ENCODE measurements at places on chromosomes 1 and 21. TPM values are rescaled to one million over a fixed set of nuclear protein-coding genes. Genes with fewer than 3 reads are reported as not detected.

- peak overlapping the region; percentile 51 for H3K4me3 ChIP-seq
- H3K27ac ChIP-seq, result no peak overlapping the region
- peaks cover 16% of the 10 kb centered on the region for H3K27me3 ChIP-seq
- no peaks in the 10 kb centered on the region for H3K36me3 ChIP-seq
These were observed 57.1 kb downstream of the TMEM53 start for GRCh38 chr1:44616991-44617702.

GRCh38 chr1:78370356-78370755 is 120.4 kb upstream of the PTGFR start:
- no peak overlapping the region for H3K4me3 ChIP-seq
- H3K4me1 ChIP-seq, result no peaks in the 10 kb centered on the region
- no peaks in the 10 kb centered on the region for H3K27me3 ChIP-seq
- H3K36me3 ChIP-seq, result no peaks in the 10 kb centered on the region
- no peak overlapping the region for H3K27ac ChIP-seq

OR2L2 gene
- not detected for polyA plus RNA-seq

GRCh38 chr1:59026472-59026948 is 242.7 kb upstream of the JUN start:
- no peak overlapping the region for H3K27ac ChIP-seq
- no peaks in the 10 kb centered on the region for H3K36me3 ChIP-seq
- DNase-seq, result no peak

DNA sequence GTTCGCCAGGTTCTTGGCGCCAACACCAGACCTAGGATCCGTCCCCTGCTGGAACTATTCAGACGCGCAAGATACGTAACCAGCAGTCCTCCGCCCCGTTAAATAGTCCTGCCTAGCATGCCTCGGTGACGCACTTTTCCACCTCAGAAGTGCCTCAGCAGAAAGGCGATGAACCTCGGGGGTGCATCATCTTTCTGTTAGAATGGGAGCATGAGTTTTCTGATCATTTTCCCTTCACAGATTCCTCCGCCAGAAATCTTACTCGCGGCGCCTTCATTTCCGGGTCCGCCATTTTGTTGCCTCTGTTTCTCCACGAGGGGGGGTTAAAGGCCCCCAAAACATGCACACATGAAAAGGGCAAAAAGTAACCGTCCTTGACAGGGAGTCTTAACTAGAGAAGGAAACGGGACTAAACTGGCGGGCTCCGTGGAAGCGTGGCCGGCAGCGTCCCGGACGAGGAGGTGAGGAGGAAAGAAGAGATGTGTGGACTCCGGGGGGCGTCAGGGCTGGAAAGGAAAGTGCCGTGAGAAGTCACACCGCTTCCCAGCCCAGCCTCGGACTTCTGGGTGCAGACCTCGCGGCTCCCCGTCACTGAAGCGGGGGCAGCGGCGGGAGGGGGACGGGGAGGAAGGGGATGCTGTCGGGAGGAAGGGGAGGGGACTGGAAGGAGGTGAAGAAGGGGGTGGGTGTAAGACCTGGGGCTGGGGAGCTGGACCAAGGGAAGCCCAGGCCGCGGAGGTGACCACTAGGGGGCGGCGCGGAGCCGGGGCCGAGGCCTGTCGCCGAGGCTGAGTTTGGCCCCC is at the start of gene GABPB2:
Gene GABPB2, plus strand, starts transcription at position 288 of the 803 bp plus-strand sequence. CDS start 17,429 bp downstream, outside the sequence.
- peak; percentile 93 for DNase-seq
- H3K4me3 ChIP-seq, result peak within 1 kb of the TSS; percentile 75
- peaks cover 18% of the 10 kb centered on the region for H3K4me1 ChIP-seq
- H3K27me3 ChIP-seq, result no peaks in the 10 kb centered on the region

ZNF687 gene
- 5.0 TPM for polyA plus RNA-seq

HRNR gene
- not detected for polyA plus RNA-seq

SEMA4A gene
- polyA plus RNA-seq, result 0.82 TPM

NCAM2 gene
- 0.18 TPM for polyA plus RNA-seq

DNA sequence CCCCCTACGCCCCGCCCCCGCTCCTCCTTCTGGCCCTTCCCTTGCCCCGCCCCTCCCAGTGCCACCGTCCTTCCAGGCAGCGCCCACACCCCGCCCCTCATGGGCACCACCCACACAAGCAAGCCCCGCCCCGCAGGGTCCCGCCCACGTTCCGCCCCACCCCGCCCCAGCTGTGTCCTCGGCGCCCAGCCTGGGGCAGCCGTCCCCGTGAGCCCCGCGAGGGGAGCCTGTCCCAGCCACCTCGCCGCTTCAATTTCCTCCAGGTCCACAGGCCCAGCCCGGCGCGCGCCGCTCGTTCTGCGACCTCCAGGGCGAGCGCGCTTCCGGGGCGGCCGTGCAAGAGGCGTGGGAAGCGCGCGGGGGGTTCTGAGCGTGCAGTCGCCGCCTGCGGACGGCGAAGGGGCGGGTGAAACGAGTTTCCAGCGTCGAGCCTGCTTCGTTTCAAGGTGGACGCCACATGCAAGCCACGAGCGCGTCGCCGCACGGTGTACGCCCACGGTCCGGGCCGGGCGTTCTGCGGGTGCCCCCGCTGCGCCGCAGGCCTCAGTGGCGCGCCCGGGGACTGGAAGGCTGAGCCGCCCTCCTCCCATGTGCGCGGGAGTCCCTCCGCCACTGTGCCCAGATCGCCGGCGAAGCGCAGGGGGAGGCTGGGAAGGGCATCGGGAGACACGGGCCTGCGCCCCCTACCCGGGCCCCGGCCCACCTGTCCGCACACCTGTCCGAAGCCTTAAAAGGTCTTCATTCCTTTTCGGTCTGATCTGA is 10.8 kb upstream of the FAAP20 start:
- no peaks in the 10 kb centered on the region for H3K27me3 ChIP-seq
- peak overlapping the region; percentile 77 for H3K27ac ChIP-seq
- H3K4me1 ChIP-seq, result peaks cover 25% of the 10 kb centered on the region

IL12RB2 gene
- polyA plus RNA-seq, result 6.5 TPM

- no peak overlapping the region for H3K27ac ChIP-seq
- no peak for DNase-seq
- no peaks in the 10 kb centered on the region for H3K36me3 ChIP-seq
- H3K4me1 ChIP-seq, result no peaks in the 10 kb centered on the region
These were observed 369.1 kb downstream of the S1PR1 start for GRCh38 chr1:101605878-101606277.

GRCh38 chr1:19448491-19449439 is 36.6 kb downstream of the CAPZB start:
- H3K27me3 ChIP-seq, result no peaks in the 10 kb centered on the region
- H3K4me3 ChIP-seq, result peak overlapping the region; percentile 24
- no peaks in the 10 kb centered on the region for H3K36me3 ChIP-seq
- DNase-seq, result peak; percentile 62

ERICH3 gene
- not detected for polyA plus RNA-seq

RAB25 gene
- 0.13 TPM for polyA plus RNA-seq

RHEX gene
- 0.13 TPM for polyA plus RNA-seq

GRCh38 chr1:153312570-153313186 is at the start of gene PGLYRP3:
TSS of gene PGLYRP3 (minus strand) at chr1:153312952. CDS start at chr1:153310665, 2,287 bp downstream.
- no peak for DNase-seq
- no peaks in the 10 kb centered on the region for H3K4me1 ChIP-seq

USP33 gene
- 37.5 TPM for polyA plus RNA-seq

DNA sequence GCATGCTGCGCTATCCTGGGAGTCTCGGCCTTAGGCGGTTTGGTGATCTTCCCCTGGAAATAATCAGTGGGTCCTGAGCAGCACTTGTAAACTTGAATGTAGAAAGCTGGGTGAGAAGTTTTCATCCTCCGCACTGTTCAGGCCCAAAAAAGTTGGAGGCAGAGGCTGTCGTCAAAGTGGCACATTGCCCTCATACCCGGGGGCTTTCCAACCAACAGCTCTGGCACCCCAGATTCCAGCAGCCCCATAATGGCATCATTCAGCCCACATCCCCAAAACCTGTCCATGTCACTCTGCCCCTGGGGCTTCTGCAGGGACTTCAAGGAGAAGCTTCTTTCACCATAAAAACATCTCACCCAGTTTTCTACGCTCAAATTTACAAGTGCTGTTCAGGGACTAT is 59.3 kb downstream of the TOR1AIP2 start:
- no peak for DNase-seq
- H3K27me3 ChIP-seq, result no peaks in the 10 kb centered on the region
- H3K36me3 ChIP-seq, result no peaks in the 10 kb centered on the region
- no peak overlapping the region for H3K4me3 ChIP-seq
- peaks cover 7% of the 10 kb centered on the region for H3K4me1 ChIP-seq
- H3K27ac ChIP-seq, result no peak overlapping the region

OR2L3 gene
- polyA plus RNA-seq, result not detected

DNASE2B gene
- 0.18 TPM for polyA plus RNA-seq

GRCh38 chr1:230149751-230150584 is 82.9 kb downstream of the GALNT2 start:
- H3K4me1 ChIP-seq, result peaks cover 72% of the 10 kb centered on the region
- H3K4me3 ChIP-seq, result no peak overlapping the region
- DNase-seq, result no peak
- H3K27ac ChIP-seq, result no peak overlapping the region
- no peaks in the 10 kb centered on the region for H3K36me3 ChIP-seq
- no peaks in the 10 kb centered on the region for H3K27me3 ChIP-seq

KCNC4 gene
- 2.4 TPM for polyA plus RNA-seq

- no peak for DNase-seq
- no peaks in the 10 kb centered on the region for H3K27me3 ChIP-seq
- H3K27ac ChIP-seq, result no peak overlapping the region
- H3K36me3 ChIP-seq, result no peaks in the 10 kb centered on the region
- H3K4me1 ChIP-seq, result no peaks in the 10 kb centered on the region
These were observed 70.1 kb downstream of the KAZN start for GRCh38 chr1:14668538-14668937.

DNA sequence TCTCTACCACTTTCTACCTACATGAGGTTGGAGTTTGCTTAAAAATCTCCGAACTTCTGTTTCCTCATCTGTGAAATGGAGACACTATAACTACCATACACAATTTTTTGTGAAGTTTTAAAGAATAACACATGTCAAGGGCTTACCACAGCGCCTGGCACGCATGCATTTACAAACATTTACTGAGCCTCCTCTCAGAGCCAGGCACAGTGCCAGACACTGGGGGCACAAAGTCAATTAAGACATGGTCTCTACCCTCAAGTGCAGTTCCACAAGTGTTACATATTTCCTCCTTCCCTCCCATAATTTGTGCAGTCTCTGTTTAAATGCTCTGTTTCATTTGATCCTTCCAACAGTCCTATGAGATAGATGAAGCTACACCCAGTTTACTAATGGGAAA is 356.4 kb upstream of the ESRRG start:
- H3K4me3 ChIP-seq, result no peak overlapping the region
- no peaks in the 10 kb centered on the region for H3K27me3 ChIP-seq
- H3K27ac ChIP-seq, result no peak overlapping the region
- no peak for DNase-seq
- peaks cover 4% of the 10 kb centered on the region for H3K4me1 ChIP-seq
- H3K36me3 ChIP-seq, result no peaks in the 10 kb centered on the region

GRCh38 chr21:33403128-33403785 is at the start of gene IFNGR2:
TSS of gene IFNGR2 (plus strand) at chr21:33403413. CDS start at chr21:33403544, 131 bp downstream.
- peak; percentile 52 for DNase-seq
- H3K36me3 ChIP-seq, result no peaks in the 10 kb centered on the region
- H3K4me1 ChIP-seq, result peaks cover 11% of the 10 kb centered on the region
- H3K27me3 ChIP-seq, result no peaks in the 10 kb centered on the region

DNA sequence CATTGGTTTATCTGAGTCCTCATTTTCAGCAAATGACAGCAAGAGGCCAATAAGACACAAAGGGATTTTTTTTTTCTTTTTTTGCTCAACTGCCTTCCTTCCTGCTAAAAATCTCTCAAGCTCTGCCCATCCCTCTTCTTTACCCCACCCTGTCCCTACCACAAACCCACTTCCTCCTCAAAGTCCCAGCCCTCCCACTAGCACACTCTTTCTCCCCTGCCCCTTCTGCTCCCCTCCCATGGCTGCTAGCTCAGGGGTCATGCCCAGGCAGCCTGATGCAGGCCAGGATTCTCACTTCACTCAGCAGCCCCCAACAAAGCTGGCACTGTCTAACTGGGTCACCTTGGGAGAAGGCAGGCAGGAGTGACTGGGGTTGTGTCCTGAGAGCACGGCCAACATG is 28.8 kb upstream of the PPP2R5A start:
- no peaks in the 10 kb centered on the region for H3K4me1 ChIP-seq
- no peak overlapping the region for H3K27ac ChIP-seq
- no peaks in the 10 kb centered on the region for H3K36me3 ChIP-seq
- H3K4me3 ChIP-seq, result no peak overlapping the region
- no peaks in the 10 kb centered on the region for H3K27me3 ChIP-seq
- DNase-seq, result no peak

DNA sequence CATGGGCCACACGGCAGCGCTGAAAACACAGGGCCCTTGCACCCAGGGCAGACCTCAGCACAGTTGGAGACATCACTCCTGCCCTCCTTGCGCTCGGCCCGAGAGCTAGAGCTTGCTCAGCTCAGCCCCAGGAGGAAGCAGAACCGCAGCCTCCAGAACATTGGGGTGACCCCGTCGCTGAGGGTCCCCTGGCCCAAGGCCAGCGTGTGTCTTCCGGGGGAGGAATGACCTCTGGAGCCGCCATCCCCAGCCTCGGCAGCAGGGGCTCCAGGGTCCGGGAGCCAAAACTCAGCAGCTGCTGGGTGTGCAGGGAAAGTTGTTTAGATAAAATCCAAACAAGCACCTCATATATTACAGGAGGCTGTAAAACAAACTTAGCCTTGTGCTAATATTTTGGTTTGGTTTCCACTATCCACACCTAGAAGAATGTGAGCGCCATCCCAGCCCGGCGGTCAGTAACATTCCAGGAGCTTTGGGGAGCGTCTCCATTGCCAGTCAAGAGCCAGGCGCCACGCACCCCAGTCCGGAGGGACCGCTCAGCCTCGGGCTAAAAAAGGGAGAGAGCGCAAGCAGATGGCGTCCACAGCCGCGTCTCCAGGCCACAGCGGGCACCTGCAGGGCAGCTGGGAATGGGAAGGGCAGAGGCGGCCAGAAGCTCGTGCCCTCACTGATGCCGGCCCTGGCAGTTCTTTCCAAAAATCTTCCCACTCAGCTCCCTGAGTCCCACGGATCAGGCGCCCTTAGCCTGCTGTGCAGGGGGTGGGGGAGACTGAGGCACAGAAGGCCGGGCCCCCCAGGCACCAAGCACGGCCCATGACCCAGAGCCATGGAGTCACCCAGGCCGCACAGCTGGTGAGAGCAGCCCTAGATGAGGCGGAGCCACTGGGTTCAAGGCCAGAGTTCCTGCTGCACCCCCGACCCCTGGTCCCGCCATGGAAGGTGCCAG is 52.0 kb downstream of the SLX9 start:
- no peaks in the 10 kb centered on the region for H3K36me3 ChIP-seq
- peak; percentile 58 for DNase-seq
- H3K27me3 ChIP-seq, result no peaks in the 10 kb centered on the region
- H3K4me1 ChIP-seq, result peaks cover 6% of the 10 kb centered on the region
- no peak overlapping the region for H3K4me3 ChIP-seq
- H3K27ac ChIP-seq, result no peak overlapping the region

- peaks cover 24% of the 10 kb centered on the region for H3K4me1 ChIP-seq
- no peak overlapping the region for H3K4me3 ChIP-seq
- peak overlapping the region; percentile 67 for H3K27ac ChIP-seq
- H3K27me3 ChIP-seq, result no peaks in the 10 kb centered on the region
- DNase-seq, result peak; percentile 75
- no peaks in the 10 kb centered on the region for H3K36me3 ChIP-seq
These were observed 24.1 kb upstream of the ZNF436 start for GRCh38 chr1:23393706-23394105.

Measured in psoas muscle (tissue), 8 donors.